ENCODE measurements at places on chromosomes 2 and 18. TPM values are rescaled to one million over a fixed set of nuclear protein-coding genes. Genes with fewer than 3 reads are reported as not detected.

The GPR148 gene
- total RNA-seq, result not detected

The ERFE gene
- 9.1 TPM for total RNA-seq

The MEP1B gene
- total RNA-seq, result not detected

The LYG2 gene
- total RNA-seq, result not detected

The REG3A gene
- total RNA-seq, result not detected

The NAB1 gene
- total RNA-seq, result 27.8 TPM

The UCN gene
- total RNA-seq, result 1.2 TPM

The CAVIN2 gene
- 48.1 TPM for total RNA-seq

The PSMG2 gene
- total RNA-seq, result 69.2 TPM

The ZNF512 gene
- 17.9 TPM for total RNA-seq

The PKP4 gene
- total RNA-seq, result 21.5 TPM
